Thymus (tissue), 14 donors: ENCODE measurements at places on chromosomes 4 and X. TPM values are rescaled to one million over a fixed set of nuclear protein-coding genes. Genes with fewer than 3 reads are reported as not detected.

TCEAL3 gene
- 25.9 TPM for polyA plus RNA-seq

IL21 gene
- 0.48 TPM for polyA plus RNA-seq

DUX4 gene
- 0.02 TPM for polyA plus RNA-seq

GAGE12G gene
- polyA plus RNA-seq = not detected

TMSB15C gene
- polyA plus RNA-seq = 2.3 TPM

ARMCX6 gene
- 36.4 TPM for polyA plus RNA-seq

GAGE12J gene
- polyA plus RNA-seq = not detected

GBA3 gene
- polyA plus RNA-seq = 0.37 TPM

F8A3 gene
- polyA plus RNA-seq = 4.4 TPM

FHIP1A gene
- 0.62 TPM for polyA plus RNA-seq

OPHN1 gene
- polyA plus RNA-seq = 0.64 TPM

GAB3 gene
- 5.0 TPM for polyA plus RNA-seq

MAGEC1 gene
- not detected for polyA plus RNA-seq

EGFL6 gene
- 0.73 TPM for polyA plus RNA-seq

HS3ST1 gene
- 0.89 TPM for polyA plus RNA-seq

ZNF157 gene
- polyA plus RNA-seq = 0.30 TPM

MAMLD1 gene
- 0.96 TPM for polyA plus RNA-seq

XAGE1B gene
- polyA plus RNA-seq = 0.14 TPM

TNIP3 gene
- 2.1 TPM for polyA plus RNA-seq

AFF2 gene
- 1.3 TPM for polyA plus RNA-seq

SHROOM2 gene
- polyA plus RNA-seq = 4.6 TPM

BMX gene
- polyA plus RNA-seq = 1.3 TPM

PUDP gene
- 7.9 TPM for polyA plus RNA-seq

OTC gene
- 0.11 TPM for polyA plus RNA-seq

PPARGC1A gene
- polyA plus RNA-seq = 3.1 TPM

CT45A6 gene
- polyA plus RNA-seq = not detected

HPGD gene
- polyA plus RNA-seq = 24.7 TPM

MBNL3 gene
- 2.9 TPM for polyA plus RNA-seq

BLTP1 gene
- 37.9 TPM for polyA plus RNA-seq

CRMP1 gene
- 7.0 TPM for polyA plus RNA-seq

NEXMIF gene
- polyA plus RNA-seq = 0.11 TPM

PABPC1L2A gene
- 0.02 TPM for polyA plus RNA-seq

C4orf50 gene
- 0.14 TPM for polyA plus RNA-seq

IRS4 gene
- 0.37 TPM for polyA plus RNA-seq

RNF128 gene
- 4.5 TPM for polyA plus RNA-seq

H2BW2 gene
- polyA plus RNA-seq = not detected

ARSD gene
- 5.5 TPM for polyA plus RNA-seq

RIBC1 gene
- 1.8 TPM for polyA plus RNA-seq

ASB5 gene
- 0.34 TPM for polyA plus RNA-seq

CTSO gene
- polyA plus RNA-seq = 10.4 TPM

MAGEA8 gene
- polyA plus RNA-seq = 0.07 TPM

BBS7 gene
- polyA plus RNA-seq = 7.7 TPM

PTPN13 gene
- 10.0 TPM for polyA plus RNA-seq

RNF150 gene
- 1.4 TPM for polyA plus RNA-seq

MAGEB1 gene
- not detected for polyA plus RNA-seq

CYBB gene
- 7.6 TPM for polyA plus RNA-seq

SFRP2 gene
- 0.96 TPM for polyA plus RNA-seq

SMARCAD1 gene
- polyA plus RNA-seq = 20.1 TPM

STK26 gene
- polyA plus RNA-seq = 48.1 TPM

RAB41 gene
- polyA plus RNA-seq = 0.09 TPM

SOX3 gene
- 0.02 TPM for polyA plus RNA-seq

ATP8A1 gene
- 30.9 TPM for polyA plus RNA-seq

SLITRK4 gene
- 6.1 TPM for polyA plus RNA-seq

MAML3 gene
- polyA plus RNA-seq = 5.2 TPM

SMAD1 gene
- polyA plus RNA-seq = 6.8 TPM

GPRIN3 gene
- polyA plus RNA-seq = 2.6 TPM

RBM41 gene
- polyA plus RNA-seq = 5.4 TPM

ARHGAP36 gene
- polyA plus RNA-seq = 2.8 TPM

PTCHD1 gene
- polyA plus RNA-seq = 0.16 TPM

HSFX2 gene
- 1.1 TPM for polyA plus RNA-seq
